Stimulated activated CD4-positive, alpha-beta T cell treated with anti-CD3 and anti-CD28 coated beads, Interleukin-4, amount 100 ng/mL, for 48 hours (primary cell): ENCODE measurements at places on chromosomes 6 and 20.

DNA sequence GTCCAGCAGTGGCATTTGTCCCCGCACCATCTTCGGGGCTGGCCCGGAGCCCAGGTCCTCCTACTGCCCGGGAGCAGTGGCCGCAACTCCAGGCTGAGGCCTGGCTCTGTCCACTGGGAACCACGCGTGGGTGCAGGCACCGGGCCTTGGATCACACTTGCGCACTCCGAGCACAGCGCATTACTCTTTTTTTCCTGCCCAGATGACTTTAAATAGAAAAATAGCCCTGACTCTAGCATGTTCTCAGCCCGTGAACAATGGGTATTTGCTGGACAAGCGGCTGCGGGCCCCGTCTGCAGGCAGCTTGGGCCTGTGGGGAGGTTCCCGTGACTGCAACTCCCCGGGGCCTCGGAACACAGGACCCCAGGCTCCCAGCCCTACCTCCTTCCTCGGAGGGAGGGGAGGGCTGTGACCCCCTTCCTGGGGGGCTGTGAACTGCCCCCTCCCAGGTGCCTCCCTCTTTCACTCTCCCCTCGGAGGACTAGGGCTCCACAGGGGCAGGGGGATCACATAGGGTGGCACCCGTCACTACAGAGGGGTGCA, 162.2 kb downstream of the TBXT start:
- no peak for DNase-seq

DNA sequence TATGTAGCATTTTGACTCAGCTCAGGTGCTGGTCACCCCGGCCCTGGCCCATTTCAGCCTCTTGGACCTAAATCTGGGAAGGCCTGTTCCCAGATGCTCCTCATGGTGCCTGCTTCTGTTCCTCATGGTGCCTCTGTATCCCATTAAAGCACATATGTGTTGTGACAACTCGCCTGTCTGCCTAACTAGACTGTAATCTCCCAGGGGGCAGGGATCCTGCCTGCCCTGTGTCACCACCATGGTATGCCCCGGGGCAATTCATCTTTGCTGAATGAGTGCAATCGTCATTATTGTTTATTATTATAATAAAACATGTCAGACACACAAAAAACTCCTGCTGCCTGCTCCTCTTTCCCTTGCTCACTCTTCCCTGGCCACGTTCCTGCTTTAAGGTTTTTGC, 62.0 kb downstream of the ZFP64 start:
- no peak for DNase-seq

- DNase-seq: no peak
Observed at GRCh38 chr6:84455511-84456029, 228.1 kb upstream of the CEP162 start.

DNA sequence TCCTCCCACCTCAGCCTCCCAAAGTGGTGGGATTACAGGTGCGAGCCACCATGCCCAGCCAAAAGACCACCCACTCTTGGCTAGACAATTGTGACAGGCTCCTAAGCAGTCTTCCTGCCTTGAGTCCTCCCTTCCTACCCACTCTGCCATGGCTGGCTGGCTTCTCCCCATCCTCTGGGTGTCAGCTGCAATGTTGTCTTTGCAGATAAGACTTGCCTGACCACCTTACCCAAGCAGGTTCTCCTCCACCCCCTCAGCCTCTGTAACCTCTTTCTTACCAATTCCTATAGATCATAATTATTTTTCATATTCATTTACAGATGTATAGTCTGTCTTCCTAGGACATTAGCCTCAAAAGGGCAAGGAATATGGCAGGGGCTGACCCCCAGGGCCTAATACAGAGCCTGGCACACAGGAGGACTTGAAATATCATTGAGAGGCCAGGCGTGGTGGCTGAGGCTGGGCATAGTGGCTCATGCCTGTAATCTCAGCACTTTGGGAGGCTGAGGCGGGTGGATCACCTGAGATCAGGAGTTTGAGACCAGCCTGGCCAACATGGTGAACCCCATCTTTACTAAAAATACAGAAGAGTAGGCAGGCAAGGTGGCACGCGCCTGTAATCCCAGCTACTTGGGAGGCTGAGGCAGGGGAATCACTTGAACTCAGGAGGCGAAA, 28.7 kb upstream of the SPAG4 start:
- no peak for DNase-seq

GRCh38 chr6:166112580-166112979, 55.1 kb downstream of the TBXT start:
- DNase-seq: no peak

DNA sequence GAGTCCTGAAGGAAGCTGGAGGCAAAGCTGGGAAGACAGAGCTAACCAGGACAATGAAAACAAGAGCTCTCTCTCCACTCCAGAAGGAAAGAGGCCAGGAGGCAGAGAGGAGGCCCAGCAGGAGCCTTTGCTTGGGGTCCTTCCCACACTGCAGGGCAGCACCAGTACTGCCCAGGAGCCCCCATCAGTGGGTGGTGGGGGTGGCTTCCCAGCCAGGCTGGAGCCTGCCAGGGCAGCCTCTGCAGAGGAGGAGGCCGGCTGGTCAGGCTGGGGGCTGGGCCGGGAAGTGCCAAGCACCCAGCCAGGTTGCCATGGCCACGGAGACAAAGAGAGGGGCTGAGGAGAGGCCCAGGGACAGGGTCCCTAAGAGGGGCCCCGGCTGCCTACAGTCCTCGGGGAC, 33.4 kb downstream of the PREX1 start:
- no peak for DNase-seq

- DNase-seq: no peak
Observed at GRCh38 chr20:40844332-40844731, 155.3 kb upstream of the MAFB start.

DNA sequence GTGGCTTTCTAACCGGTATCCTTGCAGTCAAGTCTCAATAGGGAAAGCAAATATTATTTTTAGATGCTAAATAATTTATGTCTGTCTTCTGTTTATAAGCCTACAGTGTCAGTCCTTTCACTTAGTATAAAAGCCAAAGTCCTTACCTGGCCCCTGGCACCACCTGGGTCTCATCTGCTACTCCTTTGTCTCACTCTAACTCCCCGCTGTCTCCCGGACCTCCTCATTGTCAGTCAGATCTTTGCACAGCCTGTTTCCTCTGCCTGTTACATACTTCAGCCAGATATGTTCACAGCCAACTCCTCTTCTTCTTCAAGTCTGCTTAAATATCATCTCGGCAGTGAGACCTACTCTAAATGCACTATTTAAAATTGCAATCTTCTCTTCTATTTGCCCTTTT, 84.2 kb downstream of the THEMIS start:
- no peak for DNase-seq

DNA sequence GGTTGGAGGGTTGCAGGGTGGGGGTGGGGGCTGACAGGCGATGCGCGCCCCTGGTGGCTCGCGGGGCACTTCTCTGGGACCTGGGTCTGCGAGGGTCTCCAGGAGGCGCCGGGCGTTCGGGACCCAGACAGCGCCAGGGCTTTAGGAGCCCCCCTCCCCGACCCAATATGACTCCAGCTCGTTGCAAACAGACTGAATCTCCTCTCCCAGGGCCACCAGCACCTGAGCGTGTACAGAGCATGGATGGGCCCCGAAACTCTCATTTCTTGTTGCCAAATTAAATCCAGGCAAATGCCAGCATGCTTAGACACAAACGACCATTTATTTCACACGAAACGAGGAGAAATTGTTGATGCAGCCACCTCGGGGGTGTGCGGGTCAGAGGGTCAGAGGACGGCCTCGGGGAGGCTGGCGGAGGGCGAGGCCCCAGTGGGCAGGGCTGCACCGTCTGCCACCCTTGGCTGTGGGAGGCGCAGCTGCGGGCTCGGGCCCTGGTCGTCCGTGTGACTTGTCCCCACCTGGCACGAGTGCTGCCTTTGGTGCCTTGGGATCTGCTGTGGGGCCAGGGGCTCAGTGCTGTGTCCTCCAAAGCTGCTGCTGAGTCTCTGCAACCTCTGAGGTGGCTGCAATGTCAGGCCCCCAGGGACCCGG, 20.9 kb upstream of the GATA5 start:
- peak; percentile 16 for DNase-seq

DNA sequence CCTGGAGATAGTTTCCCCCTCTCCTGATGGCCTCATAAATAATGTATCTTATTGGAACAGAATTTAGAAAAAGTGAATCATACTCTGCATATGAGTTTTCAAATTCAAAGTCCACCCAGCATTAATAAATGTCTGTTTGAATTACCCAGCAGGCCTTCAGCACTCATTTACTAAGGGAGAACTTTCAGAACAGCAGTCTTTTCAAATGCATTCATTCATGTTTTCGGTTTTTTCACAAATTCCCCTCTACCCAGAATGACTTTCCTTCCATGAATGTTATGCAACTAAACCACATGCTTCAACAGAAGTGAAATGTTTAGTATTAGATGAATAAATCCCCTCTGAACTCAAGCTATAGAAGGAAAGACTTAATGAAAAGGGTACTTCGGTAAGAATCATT, 92.4 kb downstream of the RTN4IP1 start:
- no peak for DNase-seq

- DNase-seq: no peak
Observed at GRCh38 chr6:2103765-2104523, 141.5 kb downstream of the GMDS start.

DNA sequence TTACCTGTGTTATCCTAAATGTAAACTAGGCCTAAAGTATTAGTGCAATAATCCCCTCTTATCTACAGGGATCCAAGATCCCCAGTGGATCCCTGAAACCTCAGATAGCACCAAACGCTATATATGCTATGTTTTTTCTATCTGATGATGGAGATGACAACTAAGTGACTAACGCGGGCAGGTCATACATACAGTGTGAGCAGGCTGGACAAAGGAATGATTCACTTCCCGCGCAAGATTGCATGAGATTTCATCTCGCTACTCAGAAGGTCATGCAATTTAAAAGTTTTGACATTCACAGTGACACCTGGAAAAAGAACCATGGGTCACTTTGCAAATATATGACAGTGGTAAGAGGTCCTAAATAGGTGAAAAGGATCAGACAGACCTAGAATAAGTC, 875.9 kb downstream of the HACE1 start:
- no peak for DNase-seq

DNA sequence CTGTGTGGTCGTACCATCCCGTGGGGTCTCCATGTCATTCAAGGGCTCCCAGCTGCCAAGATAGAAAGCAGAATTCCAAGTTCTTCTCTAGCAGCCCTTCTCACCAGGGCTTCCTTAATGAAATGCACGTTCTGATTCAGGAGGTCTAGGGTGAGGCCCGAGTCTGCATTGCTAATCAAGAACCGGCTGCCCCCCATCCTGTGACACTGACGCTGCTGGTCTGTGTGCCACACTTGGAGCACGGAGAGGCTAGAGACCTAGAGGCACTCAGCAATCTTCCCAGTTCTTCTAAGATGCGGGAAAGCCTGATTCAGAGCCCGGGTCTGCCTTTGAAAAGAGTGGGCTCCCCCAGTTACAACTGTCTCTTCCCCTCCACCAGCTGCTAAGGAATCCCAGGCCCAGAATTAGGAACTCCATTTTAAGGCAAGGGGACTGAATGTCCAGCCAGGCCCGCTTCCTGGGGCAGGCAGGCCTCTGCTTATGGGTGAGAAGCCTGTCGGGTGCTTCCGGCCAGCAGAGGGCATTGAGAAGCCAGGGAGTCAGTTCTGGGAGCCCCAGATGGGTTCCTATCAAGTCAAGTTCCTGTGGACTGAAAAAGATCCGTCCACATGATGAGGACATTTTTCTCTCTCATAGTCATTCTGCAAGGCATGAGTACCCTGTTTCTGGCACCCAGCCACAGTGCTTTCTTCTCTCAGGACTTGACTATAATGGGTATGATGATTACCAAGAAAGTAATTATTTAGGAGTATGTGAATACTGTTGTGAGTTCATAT, 69.8 kb upstream of the RIN2 start:
- DNase-seq: no peak

- no peak for DNase-seq
Observed at GRCh38 chr6:63114610-63115211, 96.6 kb upstream of the FKBP1C start.

DNA sequence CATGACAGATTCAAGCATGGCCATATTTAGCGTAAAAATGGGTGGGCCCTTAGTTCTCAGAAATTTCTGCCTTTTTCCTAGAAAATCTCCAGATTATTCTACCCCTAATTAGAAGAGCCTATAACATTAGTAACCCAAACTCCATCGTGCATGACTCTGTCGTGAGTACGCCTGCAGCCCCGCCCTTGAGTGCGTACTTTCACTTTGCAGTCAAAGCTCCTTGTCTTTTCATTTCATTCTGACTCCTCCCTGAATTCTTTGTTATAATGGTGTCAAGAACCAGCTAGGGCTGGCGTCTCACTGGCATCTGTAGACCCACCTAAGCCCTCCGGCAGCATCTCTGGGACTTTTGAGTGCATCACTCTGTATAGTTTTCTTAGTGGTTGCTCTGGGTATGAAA, 61.7 kb upstream of the NOX3 start:
- no peak for DNase-seq

GRCh38 chr20:24617757-24618450, 148.5 kb downstream of the SYNDIG1 start:
- DNase-seq: no peak

DNA sequence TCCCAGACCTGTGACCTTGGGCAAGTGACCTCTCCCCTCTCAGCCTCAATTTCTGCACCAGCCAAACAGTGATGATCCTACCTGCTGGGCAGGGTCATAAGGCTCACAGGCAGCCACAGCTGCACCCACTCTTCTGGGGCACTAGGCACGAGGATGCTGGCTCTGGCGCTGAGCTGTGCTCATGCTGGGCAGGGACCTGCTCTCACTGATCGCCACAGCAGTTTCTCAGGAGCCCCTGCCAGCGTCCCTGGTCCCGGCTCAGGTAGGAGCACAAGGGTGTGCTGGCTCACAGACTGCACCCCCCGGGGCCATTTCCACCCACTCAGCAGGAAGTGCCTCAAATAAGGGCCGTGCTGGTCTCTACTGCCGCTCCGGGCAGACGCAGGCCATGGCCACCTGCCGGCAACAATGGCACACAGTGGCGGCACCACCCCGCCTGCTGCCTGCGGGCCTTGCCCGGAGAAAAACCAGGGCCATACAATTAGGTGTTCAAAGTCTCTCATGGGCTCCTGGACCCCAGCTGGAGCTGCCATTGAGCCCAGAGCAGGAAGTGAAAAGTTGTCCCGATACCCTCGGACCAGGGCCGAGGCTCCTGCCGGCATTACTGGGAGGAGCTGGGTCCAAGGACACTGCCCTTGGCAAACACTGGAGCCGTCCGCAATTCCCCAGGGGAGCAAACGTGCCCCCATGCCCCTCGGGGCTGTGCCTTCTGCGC, 4.6 kb upstream of the CABLES2 start:
- no peak for DNase-seq

DNA sequence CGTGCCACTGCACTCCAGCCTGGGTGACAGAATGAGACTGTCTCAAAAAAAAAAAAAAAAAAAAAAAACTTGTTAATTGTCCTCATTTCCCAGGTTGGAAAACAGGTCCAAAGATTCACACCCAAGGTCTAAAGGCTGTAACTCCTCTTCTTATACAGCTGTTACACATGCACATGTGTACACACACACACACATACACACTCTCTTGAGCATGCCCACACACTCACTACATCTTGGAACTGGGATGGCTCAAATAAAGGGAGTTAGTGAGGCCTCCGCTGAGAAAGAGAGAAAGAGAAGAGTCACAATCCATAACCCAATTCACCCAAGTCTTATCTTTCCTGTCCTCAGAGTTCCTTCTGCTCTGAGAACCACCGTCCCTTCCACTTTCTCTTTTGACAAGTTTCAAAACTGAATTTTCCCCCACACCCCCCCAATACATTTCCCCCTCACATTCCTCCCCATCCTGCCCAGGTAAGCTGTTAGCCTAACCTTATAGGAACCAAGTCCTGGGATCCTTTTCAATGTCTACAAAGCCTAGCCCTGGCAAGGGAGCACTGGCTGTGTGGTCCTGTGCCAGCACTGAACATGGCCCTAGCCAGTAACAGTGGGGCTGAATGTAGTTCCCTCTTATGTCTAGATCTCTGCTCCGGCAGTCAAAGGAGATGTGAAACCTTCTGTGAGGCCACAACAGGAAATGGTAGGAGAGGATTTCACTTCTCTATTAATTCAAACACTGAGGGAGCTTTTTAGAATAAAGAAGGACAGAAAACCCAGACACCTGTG, 3.2 kb upstream of the HLA-DMB start:
- DNase-seq: no peak
